CD4-positive, alpha-beta T cell treated with Interleukin-4 for 1 hour (primary cell): ENCODE measurements at places on chromosomes 11 and 22.
A peak's percentile ranks its signal among the peaks of the same experiment; 100 is the strongest.

DNA sequence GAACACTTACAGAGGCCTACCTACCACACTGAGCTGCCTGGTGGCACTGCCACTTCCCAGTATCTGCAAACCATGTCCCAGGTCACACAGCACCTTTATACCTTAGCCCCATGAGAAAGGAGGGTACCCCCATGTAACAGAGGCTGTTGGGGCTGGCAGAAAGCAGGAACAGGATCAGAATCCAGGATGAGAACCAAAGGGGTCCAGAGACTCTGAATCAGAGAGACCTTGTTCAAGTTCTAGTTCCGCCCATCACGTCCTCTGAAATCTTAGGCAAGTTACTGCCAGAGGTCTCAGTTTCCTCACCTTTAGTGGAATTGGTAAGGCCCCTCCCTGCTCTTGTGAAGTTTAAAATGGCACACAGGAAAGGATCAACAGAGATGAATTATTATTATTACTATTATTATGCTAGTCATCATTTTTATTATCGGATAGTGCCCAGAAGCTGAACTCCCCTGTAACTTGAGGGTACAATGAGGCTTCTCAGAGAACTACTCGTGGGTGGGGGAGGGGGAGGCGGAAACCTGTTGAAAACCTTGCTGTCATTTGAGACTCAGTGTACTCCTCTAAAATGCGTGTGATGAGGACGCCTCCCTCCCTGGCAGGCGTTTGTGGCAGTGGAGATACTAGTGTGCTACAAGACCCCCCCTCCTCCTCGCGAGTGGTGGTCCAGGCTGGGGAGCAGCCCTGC lies 9.3 kb downstream of the SELENOM start:
- DNase-seq = no peak

GRCh38 chr11:1619449-1619848 lies 2.5 kb downstream of the KRTAP5-4 start:
- DNase-seq = peak; percentile 46

GRCh38 chr11:47161134-47161854 lies 15.4 kb downstream of the ARFGAP2 start:
- DNase-seq = peak; percentile 49

DNA sequence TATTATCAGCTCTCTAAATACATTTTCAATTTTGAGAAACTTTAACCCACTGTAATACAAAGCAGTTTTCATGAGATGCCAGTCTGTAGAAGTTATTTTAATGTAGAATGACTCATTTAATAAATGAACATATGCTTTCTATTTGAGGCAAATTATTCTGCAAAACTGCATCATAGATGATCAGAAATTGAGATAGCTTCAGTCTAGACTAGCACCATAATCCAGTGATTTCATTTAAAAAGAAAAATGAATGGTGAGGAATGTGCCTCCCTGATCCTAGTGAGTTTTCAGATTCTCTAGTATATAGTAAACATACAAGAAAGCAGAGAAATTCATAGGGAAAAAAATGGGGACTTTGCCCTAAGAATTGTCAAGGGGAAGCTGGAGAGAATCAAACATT lies 66.1 kb downstream of the OR5AK2 start:
- no peak for DNase-seq

GRCh38 chr11:91967026-91967690 lies 257.5 kb upstream of the FAT3 start:
- DNase-seq = no peak

DNA sequence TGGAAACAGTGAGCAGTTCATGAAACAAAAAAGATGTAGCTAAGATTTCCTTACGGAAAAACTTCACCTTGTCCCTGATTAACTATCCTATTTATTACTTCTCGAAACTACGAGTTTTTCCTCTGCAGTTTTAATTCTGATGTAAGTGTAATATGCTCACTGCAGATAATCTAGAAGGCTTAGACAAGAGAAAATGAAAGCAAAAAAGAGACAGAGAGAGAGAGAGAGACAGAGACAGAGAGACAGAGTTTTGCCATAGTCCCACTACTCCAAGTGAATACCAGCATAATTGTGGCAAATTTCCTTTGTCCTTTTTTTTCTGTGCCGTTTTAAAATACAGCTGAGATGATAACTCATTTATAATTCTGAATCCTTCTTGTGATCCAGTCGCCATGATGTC lies 24.8 kb downstream of the FSHB start:
- no peak for DNase-seq

GRCh38 chr11:58577555-58578135 lies 1.2 kb upstream of the ZFP91 start:
- DNase-seq = peak; percentile 90

DNA sequence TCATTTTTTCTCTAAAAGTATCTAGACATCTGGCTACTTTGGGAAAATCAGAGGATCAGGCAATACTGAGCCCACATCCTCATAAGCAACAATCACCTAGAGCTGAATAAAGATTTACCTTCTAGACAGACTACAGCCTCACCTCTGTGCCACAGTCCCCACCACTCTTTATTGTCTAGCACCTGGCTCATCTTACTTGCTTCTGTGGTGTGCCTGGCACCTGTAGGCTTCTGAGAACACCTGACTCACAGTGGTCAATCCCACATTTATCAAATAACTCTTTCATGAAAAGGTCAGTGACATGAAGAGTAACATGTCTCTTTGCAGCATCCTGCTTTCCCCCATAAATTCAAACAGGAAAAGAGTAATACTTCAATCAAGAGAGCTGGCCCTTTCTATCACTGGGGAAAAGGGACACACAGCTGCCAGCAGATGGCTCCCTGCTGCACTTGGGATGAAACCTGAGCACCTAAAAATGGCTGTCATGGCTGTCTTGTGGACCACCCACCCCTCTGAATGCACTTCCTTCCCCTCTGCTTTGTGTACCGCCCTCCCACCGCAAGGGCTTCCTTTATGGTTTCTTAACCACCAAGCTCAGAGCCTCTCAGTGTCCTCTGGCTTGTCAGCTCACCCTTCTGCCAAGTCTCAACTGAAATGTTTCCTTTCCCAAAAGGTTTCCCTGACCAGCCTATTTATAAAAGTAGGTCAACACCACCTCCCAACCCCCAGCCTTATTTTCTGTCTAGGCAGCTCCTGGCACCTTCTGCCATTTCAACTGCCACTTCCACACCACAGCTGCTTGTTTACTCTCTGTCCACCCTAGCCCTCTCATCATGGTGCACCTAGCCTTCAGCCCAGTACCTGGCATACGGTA lies 9.3 kb downstream of the TFIP11 start:
- peak; percentile 78 for DNase-seq
